ENCODE measurements at places on chromosomes 1 and 21. TPM values are rescaled to one million over a fixed set of nuclear protein-coding genes. Genes with fewer than 3 reads are reported as not detected.

FOXO6 gene
- 1.9 TPM for total RNA-seq

FMOD gene
- 93.3 TPM for total RNA-seq

BMP8B gene
- 12.0 TPM for total RNA-seq

DENND1B gene
- 18.4 TPM for total RNA-seq

GBP3 gene
- 7.9 TPM for total RNA-seq

CYP4A11 gene
- total RNA-seq = 0.72 TPM

DNA sequence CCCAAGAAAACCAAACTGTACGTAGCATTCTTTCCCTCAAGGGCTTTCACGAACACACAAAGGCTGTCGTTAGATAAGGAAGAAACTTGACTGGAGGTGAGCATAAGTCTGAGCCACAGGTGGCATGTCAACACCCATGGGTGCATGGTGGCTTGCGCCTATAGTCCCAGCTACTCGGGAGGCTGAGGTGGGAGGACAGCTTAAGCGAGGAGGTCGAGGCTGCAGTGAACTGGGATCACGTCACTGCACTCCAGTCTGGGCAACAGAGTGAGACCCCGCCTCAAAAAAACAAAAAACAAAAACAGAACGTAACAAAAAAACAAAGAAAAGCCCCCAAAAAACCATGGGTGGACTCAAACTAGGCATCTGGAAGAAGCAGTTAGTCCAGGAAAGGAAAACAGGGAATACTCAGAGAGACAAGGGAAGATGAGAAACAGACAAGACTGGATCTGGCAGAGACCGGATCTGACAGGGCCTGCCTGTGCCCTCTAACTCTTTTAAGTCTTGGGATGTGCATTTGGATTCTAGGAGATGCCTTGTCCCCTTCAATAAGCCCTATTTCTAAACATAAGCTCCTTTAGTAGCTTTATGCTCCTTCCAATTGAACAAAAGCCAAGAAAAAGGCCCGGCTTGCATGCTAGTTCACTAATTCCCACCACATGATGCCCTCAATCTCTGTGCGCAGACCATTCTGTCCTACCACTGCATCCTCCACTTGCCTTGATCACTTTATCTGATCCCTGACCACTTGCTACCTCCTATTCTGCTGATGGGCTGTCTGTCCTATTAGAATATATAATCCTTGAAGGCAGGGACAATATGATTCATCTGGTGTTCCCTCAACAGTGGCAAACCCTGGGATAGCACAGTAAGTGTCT is 73.8 kb downstream of the APP start:
- DNase-seq = no peak

DNA sequence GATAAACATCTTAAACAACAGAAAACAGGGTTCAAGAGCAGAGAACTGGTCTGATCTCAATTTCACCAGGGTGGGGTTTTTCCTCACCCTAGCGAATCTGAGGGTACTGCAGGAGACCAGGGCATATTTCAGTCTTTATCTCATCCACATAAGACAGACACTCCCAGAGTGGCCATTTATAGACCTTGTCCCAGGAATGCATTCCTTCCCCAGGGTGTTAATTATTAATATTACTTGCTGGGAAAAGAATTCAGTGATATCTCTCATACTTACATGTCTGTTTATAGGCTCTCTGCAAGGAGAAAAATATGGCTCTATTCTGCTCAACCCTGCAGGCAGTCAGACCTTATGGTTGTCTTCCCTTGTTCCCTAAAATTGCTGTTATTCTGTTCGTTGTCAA is 84.1 kb downstream of the LYPLAL1 start:
- no peak for DNase-seq

DNA sequence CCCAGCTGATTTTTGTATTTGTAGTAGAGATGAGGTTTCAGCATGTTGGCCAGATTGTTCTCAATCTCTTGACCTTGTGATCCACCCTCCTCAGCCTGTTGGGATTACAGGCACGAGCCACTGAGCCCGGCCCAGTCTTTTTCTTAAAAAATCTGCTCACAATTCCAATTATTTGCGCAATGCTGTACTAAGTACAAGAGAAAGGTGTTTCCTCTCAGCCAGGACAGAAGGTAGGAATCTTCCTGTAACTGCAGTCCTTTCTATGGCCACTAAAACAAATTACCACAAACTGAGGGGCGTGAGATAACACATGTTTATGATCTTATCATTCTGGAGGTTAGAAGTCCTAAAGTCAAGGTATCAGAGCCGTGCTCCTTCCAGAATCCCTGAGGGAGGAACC is 6.9 kb upstream of the CBR3 start:
- DNase-seq = no peak

DNA sequence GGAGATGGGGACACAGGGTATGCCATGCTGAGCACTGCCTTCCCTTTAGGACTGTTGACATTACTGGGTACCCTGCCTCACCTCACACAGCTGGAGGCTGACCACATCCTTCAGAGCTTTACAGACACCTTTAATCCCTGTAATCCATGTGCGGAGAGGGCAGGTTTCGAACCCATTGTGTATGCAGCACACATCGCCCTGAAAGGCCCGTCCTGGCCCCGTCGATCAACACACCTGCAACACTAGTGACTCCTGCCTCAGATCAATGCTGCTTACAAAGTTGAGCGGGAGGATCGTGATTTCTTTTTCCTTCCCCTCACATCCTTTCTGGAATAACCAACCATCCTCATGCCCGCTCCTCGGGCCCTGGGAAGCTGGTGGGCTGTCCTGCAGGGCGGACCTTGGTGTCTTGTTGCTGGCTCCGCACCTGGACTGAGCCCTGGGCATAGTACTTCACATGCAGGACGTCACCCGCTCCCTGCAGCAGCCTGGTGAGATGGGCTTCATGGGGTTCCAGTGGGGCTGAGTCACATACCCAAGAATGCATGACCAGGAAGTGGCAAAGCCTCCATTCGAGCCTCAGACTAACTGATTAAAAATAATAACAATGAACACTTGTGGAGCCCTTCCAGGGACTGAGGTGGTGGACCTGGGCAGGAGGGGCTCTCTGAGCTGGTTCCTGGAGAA is 403.6 kb downstream of the PTPRU start:
- no peak for DNase-seq

DNA sequence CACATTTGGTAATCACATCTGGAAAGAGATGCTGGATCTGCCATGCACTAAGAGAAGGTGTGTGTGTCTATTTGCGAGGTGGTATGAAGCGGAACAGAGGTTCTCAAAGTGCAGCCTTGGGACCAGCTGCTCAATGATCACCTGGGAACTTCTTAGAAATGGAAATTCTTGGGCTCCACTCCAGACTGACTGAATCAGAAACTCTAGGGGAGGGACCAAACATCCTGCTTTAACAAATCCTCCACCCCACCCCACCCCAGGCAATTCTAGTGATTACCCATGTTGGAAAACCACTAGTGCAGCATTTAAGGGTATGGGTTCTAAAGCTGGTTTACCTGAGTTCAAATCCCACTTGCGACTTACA is 143.9 kb upstream of the JUN start:
- DNase-seq = no peak

- no peak for DNase-seq
Observed at GRCh38 chr1:157201767-157202166, 63.6 kb upstream of the ETV3 start.

DNA sequence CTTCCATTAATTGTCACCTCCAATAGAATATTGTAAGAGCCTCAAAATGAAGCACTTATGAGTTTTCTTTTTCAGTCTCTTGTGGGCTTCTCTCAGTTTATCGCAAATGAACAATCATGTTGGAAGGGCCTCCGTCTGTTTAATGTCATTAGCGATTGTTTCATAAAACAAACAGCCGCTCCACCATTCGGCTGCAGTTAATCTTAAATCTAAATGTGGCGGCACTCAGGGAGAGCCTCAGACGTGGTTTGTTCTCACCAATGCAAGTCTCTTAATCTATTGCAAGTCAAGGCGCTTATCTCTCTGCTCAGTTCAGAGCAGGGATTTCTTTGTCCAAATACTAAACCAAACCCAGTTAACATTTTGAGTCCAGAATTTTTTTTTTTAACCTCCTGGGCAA is 34.9 kb upstream of the ESRRG start:
- DNase-seq = peak; percentile 53

- DNase-seq = no peak
Observed at GRCh38 chr1:117821774-117822482, 107.5 kb downstream of the GDAP2 start.

GRCh38 chr21:41366522-41367151 is 4.8 kb downstream of the MX2 start:
- DNase-seq = no peak

- DNase-seq = no peak
Observed at GRCh38 chr1:33312413-33312749, 8.5 kb downstream of the A3GALT2 start.

GRCh38 chr1:6154525-6155319 is 25.4 kb downstream of the CHD5 start:
- no peak for DNase-seq

DNA sequence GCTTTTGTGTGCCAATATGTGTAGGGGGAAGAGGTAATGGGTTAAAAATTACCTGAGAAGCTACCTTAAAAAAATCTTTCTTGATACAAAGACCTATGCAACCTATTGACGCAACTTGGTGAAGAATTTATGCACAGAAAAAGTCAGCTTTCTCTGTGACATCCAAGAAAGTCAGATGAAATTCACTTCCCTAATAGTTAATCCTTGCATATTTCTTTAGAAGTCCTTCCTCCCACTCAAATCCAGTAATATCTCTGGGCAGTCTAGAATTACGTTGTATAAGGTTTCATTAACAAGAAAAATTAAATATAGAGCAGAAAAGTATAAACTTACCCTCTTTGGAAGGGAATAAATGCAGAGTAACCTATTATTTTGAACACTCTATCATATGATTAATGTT is 2.9 kb downstream of the UBAP2L start:
- DNase-seq = no peak

GRCh38 chr1:119968068-119968492 is 71.8 kb upstream of the ADAM30 start:
- DNase-seq = no peak

DNA sequence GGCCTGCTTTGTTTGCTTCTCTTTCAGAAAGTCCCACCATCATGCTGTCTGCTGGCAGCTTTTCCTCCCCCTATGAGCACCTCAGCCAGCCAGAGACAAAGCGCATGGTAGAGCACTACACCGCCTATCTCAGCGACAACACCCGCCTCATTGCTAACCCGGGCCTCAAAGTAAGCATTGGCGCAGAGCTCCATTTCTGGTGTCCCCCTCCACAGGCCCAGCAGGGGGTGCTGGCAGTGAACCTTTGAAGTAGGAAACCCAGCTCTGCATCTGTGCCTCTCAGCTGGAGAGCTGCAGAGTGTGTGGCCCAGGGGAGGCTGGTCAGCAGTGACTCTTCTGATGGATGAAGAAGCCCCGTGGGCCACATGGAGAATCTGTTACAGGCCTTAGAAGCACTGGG is 81.2 kb upstream of the RAVER2 start:
- no peak for DNase-seq
